ENCODE measurements at places on chromosomes 2 and 18.

DNA sequence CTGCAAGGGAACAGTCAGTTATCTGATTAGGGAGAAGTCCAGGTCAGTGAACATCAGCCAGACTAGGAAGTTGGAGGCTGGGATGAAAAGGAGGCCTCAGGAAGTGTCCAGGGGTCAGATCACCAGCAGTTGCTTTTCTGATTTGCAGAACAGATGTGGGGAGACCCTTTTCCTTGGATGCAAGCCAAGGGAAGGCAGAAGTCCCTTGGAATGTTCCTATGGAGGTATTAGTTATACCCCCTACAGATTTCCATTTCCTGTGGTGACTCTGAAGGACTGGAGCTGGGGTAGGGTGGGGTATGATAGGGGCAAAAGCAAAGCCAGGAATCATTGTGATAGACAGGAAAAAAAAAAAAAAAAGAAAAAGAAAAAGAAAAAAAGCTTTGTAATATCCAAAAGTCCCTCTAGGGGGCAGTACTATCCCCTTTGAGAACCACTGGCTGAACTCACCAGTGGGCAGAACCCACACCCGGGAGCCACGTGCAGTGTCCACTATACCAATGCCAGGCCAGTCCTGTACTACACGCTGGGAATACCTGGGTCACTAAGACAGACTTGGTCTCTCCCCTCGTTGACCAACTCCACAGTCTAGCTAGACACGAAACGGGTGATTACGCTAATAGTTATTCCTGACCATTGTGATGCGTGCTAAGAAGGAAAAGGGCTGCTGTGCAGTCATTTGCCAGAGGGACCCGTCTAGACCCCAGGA, 7.4 kb downstream of the DYSF start:
- peak; percentile 51 for DNase-seq

GRCh38 chr2:9760069-9760901, 83.0 kb upstream of the TAF1B start:
- no peak for DNase-seq

- DNase-seq = no peak
Observed at GRCh38 chr2:65537651-65538385, 105.4 kb upstream of the SPRED2 start.

- no peak for DNase-seq
Observed at GRCh38 chr18:38198526-38198925, 632.9 kb upstream of the CELF4 start.

DNA sequence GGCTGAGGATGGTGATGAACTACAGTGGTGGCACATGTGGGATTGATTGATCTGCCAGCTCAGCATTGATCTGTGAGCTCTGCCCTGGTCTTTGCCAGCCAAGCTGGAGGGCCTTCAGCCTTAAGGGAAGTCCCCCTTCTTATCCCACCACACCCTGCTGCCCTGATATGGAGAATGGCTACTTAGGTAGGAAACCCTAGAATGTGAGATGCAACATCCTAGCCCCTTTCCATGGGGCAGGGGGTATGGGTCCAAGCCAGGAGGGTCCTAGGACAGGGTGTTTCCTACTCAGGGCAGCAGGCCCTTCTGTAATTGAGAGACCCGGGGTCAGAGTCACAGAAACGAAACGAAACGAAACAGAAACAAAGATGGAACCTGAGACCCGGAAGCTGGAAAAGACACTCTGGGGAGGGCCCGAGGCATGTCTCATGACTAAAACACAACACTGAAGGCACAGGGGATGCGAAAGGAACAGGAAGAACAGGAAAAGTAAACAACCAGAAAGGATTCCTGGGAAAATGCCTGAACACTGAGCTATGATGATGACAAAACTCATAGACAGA, 16.9 kb upstream of the SULT1C2 start:
- peak; percentile 11 for DNase-seq

- no peak for DNase-seq
Observed at GRCh38 chr2:106948540-106948939, 62.6 kb upstream of the ST6GAL2 start.

GRCh38 chr2:128789221-128789620, 470.6 kb upstream of the HS6ST1 start:
- no peak for DNase-seq

DNA sequence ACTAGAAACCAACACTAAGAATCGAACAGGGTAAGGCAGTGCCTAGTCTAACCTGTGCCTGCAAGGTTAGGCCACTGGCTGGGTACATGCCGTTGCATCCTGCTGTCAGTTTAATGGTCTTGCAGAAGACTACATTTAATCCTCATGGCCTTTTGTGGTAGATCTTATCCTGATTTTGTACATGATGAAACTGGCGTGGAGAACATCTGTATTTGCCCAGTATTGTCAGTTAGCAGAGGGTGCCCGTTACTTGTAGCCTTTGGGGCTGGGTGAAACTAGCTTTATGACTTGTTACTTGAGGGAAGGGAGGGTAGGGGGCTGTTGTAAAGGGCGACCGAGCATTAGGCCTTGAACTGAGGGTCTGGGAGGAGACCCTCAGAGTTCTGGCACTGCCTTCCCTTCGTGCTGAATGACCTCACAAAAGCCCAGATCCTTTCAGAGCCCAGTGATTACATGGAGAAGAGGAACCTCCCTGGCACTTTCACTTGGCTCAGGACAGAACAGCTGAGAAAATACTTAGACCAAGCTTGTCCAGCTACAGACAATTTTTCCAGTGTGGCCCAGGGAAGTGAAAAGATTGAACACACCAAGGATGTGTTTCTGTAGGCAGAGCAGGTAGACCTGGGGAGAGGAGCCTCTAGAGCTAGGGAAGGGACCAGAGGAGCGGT, 19.5 kb downstream of the SLC20A1 start:
- no peak for DNase-seq

DNA sequence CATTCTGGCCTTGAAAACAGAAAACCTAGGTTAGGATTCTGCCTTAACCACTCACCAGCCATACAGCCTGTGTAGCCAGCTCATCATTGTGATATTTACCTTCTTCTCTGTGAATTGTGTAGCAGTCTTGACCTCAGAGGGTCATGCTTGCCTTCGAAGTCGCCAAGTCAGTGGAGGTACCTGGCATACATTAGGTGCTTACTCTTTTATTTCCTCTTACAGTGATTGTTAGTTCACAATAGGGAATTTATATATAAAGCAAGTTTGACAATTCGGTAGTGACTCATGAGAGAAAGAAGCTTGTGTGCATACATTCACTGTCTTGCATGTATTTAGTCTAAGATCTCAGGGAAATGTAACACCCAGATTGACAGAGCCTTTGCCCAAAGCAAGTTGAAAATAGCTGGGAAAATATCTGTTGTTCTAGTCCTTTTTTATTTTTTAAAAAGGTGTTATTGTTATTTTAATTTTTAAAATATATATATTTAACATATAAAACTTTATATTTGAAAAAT, 290.6 kb downstream of the PTGR3 start:
- no peak for DNase-seq

Measured in ELF-1 (cell line).